Stimulated activated CD8-positive, alpha-beta memory T cell treated with anti-CD3 and anti-CD28 coated beads, Interleukin-4, amount 100 ng/mL, for 24 hours (primary cell): ENCODE measurements at places on chromosomes 1 and 21.

DNA sequence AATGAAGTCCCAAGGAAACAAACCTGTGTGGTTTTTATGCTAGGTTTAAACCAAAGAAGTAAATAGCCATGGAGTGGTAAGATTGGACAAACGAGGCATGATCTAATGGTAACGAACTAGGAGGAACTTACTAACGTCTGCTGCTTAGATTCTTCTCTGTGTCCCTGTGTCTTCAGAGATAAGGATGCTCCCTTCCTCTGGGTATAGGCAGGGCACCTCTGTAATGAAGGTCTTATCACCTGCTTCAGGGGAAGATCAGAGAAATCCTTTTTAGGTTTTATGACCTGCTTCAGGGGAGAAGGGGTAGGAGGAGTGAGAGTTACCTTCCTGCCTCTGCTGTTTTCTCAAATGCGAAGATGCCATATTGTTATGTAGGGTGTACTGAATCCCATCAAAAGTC is 214.9 kb upstream of the L1TD1 start:
- DNase-seq: no peak

DNA sequence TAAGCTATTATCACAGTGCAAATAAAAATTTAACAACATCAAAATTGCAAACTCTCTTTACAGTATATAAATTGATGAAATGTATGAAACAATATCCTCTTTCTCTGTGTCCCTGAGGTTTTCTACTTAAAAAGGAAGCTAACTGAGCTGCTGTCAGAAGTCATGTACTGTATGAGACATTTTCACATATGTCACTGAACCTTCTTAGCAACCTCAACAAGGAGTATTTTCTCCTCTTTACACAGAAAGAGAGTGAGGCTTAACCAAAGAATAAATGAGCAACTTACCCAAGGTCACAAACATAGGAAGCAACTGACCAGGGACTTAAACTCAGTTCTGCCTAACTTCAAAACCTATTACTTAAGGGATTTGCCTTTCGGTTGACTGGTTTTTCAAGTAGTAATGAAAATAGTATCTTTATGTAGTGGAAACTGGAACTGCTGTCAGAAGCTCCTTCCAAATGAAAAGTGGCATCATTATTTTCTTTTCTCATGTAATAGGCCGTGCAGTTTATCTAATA is 288.9 kb downstream of the LRRIQ3 start:
- DNase-seq: no peak

- no peak for DNase-seq
Measured at GRCh38 chr21:21109736-21110135, 111.5 kb downstream of the NCAM2 start.

- DNase-seq: no peak
Measured at GRCh38 chr1:218991089-218991488, 182.6 kb upstream of the LYPLAL1 start.

- no peak for DNase-seq
Measured at GRCh38 chr1:235069577-235070563, 58.8 kb downstream of the TOMM20 start.

GRCh38 chr1:247347477-247348222 is 16.0 kb upstream of the ZNF496 start:
- DNase-seq: no peak

GRCh38 chr1:28002600-28002999 is 42.8 kb downstream of the XKR8 start:
- no peak for DNase-seq

- no peak for DNase-seq
Measured at GRCh38 chr1:3516911-3517675, 62.6 kb downstream of the ARHGEF16 start.

DNA sequence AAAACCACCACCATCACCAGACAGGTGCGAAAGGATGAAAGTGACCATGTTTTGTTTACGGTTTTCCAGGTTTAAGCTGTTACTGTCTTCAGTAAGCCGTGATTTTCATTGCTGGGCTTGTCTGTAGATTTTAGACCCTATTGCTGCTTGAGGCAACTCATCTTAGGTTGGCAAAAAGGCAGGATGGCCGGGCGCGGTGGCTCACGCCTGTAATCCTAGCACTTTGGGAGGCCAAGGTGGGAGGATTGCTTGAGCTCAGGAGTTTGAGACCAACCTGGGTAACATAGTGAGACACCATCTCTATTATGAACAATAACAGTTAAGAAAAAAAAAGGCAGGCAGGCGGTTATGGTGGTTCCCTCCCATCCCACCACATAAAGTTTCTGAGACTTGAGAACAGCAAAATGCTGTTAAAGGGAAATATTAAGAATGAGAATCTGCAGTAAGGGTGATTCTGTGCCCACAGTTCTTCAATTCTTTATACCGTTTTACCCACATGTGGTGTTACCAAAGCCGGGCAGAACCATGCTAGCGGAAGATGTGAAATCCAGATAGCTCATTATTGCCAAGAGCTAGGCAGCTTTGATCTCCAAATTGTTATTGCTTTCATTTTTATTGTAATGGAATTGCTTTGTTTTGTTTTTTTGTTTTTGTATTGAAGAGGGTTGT is 34.5 kb upstream of the TDRD10 start:
- DNase-seq: no peak

- DNase-seq: no peak
Measured at GRCh38 chr1:6167391-6168303, 12.5 kb downstream of the CHD5 start.

GRCh38 chr21:22342889-22343288 is 1344.7 kb downstream of the NCAM2 start:
- DNase-seq: no peak

DNA sequence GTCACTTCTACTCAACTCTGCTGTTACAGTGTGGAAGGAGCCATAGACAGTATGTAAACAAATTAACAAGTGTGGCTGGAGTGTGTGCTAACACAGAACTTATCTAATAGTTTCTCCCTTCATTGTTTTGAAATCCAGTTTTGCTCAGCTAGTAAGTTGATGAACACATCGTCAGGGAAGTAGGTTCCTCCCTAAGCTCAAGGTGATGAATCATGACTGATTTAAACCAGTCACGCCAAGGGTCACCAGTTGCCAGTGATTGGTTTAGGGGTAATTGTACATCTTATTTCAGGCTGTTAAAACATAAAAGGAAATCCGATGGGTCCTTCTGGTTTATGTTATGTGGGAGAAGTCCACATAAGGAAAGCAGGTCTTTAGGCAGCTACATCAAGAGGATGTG is 97.0 kb upstream of the CHODL start:
- DNase-seq: no peak

DNA sequence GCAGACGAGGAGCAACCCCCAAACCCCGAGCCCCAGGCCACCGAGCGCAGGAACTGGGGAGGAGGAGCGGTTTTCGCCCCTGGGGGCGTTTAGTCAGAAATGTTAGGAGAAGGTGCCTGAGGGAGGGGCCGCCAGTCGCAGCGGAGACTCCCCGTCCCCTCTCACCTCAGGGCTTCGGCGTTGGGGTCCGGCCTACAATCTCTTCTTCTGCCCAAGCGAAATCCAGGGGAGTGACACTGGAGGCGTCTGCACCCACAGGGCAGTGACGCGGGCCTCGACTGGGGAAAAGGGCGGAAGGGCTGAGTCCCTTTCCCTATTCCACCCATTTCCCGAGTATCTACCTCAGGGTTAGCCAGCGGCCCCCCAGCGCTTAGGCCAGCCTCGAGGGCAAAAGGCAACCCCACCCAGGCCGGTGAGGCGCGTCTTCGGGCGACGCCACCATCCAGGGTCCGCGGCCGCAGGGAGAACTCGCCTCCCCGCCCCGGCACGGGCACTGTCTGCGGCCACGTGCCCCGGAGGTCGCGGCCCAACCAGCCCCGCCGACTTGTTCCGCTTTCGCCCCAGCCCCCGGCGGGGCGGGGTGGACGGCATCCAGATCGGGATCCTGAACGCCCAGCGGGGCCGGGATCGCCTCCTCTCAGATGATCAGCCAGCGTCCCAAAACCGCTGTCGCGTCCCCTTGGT is 118.7 kb upstream of the BARHL2 start:
- DNase-seq: no peak
